GF-D8 (cell line): ENCODE measurements at places on chromosomes 4 and X.

GRCh38 chrX:124274438-124275181 is 57.9 kb upstream of the TEX13D start:
- DNase-seq: no peak

DNA sequence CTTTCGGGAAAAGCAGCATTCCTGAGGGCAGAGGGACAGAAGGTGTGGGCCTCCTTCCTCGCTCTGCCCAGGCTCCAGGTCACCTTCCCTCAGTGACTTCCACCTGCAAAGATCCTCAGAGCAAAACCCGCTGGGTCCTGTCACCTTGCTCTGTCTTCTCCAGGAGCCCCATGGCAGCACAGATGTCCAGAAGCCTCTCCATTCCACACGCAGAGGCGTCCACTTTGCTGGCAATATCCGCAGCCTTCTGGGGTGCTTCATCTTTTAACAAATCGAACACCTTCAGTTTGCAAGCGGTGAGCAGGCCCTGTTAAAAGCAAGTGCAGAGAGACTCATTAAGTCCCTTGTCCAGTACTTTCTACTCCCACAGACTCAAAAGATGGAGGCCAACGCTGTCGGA is 27.3 kb downstream of the ASMTL start:
- no peak for DNase-seq

GRCh38 chr4:52052475-52052780 is 1.3 kb downstream of the SPATA18 start:
- no peak for DNase-seq

DNA sequence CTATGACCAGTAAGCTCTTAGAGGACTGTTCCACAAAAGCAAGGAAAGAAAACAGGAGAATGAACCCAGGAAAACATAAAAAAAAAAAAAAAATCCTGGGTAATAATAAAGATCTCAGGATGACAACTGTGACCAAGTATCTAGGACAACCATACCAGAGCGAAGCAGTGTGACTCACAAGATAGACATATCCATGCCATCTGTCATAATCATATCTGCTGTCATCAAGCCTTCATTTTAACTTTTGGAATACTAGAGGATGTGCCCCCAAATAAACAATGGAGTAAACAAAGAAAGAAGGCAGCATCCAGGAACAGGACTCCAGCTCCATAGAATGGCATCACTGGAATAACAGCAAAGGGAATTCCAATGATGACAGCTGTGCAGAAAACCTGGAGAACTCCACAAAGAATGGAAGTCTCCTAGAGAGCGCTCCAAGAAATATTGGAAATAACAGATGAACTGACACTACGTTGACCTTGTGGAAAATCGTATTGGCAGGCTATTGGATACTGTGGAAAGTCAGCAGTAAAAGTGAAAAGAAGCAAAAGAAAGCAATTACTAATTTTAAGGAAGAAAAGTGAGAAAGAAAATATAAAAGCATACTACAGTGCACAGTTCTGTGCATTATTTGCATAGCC is 35.3 kb downstream of the HPGDS start:
- DNase-seq: no peak

- no peak for DNase-seq
These were observed 181.6 kb upstream of the NOCT start for GRCh38 chr4:138833974-138834373.

DNA sequence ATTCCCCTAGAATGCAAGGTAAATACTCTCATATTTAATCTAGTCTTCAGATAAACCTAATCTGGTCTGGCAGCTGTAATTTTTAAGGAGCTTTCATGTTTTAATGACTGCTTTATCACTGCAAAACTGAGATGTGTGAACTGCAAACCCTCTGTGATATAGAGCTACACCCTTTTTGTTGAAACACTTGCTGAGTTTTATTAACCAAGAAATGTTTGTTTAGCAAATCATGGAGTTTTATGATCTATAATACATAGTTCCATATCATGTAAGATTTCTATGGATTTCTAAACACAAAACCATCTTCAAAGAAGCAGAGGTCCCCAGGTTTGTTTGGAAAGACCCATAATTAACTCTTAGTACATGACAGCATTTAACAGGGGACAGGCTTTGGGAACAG is 126.4 kb downstream of the BTC start:
- no peak for DNase-seq

DNA sequence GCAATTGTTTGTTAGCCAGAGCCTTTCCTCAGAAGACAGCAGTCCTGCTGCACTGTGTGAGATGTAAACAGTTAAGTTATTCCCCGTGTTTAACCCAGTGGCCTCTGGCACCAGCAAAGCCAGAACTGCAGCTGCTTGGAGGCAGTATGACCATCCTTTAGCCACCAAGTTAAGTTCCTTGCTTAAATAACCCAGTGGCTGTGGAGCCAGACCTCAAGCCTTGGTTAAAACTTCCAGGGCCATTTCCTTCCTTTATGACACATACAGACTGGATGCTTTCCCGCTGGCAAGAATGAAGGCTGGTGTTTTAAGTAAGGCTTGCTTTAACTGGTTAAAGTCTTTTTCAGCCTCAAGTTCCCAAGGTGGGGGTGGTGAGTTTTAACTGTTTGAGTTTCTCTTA is 379.8 kb downstream of the DCAF12L2 start:
- no peak for DNase-seq
